ENCODE measurements at places on chromosomes 6 and 20.

GRCh38 chr20:53672484-53673129, 79.0 kb upstream of the ZNF217 start:
- DNase-seq: no peak

DNA sequence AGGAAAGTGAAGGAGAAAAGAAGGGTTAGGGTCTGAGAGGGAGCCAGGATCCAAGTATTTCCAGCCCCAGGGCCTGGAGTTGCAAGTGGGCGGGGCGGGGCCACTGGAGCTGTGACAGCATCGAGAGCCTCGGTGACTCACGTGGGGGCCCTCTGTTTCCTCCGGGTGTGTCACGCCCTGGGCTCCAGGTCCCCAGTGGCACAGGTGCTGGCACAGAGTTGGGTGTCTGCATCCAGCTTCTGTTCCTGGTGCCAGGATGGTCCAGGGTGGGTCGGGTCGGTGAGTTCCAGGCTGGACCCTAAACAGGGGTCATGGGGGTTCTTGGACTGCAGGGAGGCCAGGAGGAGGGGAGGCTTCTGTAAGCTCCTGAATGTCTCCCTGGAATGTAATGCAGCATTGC, 16.7 kb downstream of the RAET1L start:
- DNase-seq: no peak

DNA sequence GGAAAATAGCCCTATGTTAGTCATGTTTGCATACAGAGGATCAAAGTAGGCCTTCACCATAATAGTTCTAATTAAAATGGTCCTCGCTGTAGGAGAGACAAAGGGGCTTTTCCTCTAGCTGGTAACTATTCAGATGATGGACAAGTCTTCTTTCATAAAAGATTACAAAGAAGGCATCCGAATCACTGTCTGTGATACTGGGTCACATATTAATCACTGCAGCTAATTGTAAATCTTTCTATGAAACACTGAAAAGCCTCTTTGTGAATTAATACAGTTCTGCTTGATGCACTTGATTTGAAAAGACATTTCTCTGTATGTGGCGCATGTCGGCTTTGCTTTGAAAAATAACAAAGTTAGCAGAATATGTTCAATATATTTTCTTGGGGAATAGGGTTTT, 520.8 kb downstream of the KIF16B start:
- DNase-seq: no peak

DNA sequence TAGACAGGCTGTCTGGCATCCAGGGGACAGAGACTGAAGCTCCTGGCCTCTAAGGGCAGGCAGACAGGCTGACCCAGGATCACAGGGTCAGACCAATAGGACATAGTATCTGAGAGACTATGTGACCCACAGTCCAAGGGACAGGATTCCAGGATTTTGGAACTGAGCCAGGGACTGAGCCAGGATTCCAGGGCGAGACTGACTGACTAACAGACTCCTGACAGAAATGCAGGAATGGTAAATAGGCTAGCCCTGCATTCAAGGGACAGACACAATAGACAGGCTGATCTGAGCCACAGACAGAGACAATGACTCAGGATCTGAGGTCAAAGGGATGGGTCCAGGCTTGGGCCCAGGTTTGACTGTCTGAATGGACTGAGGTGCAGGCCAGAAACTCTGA, 19.8 kb downstream of the XKR7 start:
- DNase-seq: no peak

GRCh38 chr20:821046-821730, 12.3 kb upstream of the FAM110A start:
- DNase-seq: no peak

GRCh38 chr6:164183556-164184123, 769.1 kb downstream of the QKI start:
- no peak for DNase-seq

DNA sequence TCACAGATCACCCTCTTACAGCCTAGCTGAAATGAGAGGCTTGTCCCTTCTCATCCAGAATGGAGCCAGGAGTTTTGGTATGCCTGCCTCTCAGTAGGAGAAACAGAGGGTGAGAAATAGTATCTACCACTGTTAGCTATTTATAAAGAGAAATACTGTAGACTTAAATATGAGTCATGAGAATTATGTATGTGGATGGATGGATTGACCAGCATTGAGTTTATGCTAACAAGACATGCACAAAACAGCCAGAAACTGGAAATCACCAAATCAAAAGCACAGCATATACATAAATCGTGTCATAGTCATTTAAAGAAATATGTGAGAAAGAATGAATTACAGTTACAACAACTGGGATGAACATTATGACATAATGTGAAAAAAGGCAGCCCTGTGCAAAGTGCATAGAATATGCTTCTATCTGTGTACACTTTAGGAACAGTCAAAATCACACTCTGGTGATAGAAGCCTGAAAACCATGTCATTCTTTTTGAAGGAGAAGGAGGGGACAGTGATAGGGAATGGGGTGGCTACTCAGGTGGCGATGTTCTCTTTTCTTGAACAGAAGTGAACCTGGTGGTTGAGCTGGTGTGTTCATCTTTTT, 79.8 kb upstream of the KIF25 start:
- no peak for DNase-seq

DNA sequence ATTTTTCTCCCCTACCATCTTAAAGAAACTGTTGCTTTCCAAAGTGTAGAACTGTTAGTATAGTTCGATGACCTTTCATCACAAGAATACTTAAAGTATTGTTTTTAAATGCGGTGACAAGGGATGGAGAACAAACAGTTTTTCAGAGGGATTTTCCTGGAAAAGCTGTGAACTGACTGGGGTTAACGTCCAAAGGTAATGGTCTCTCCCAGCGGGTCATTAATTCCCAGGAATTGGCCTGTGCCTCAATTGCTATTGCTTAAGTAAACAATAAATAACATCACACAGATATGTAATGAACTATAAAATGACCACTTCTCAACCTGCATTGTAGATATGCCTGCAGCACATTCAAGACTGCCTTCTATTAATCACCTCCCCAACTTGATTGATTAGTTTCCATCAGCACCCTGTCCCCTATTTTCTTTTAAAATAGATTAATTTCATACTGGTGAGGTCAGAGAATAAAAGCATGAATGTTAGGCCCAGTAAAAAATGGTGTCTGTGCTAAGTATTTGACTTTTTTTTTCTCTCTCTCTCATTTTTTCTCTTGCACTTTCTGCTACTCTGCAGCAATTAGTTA, 268.2 kb downstream of the SAMD5 start:
- no peak for DNase-seq

- DNase-seq: no peak
These were observed 140.0 kb upstream of the RNF217 start for GRCh38 chr6:124822204-124822613.

DNA sequence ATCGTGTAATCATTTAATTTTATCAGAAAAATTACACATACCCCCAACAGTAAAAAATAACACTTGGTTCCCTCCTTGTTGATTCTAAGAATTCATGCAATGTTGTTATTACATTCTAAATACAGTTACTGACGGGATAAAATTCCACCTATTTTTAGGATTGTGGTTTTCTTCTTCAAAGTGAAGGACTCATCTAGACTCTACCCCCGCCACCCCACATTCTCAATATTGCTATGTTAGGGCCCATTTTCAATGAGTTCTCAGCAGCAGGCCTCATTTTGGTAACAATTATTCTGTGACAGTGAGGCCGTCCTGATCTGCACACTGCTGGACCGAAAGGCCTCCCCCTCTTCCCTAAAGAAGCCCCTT, 43.5 kb downstream of the PREX1 start:
- DNase-seq: no peak

- no peak for DNase-seq
These were observed 42.4 kb downstream of the CNBD2 start for GRCh38 chr20:36010825-36011224.

DNA sequence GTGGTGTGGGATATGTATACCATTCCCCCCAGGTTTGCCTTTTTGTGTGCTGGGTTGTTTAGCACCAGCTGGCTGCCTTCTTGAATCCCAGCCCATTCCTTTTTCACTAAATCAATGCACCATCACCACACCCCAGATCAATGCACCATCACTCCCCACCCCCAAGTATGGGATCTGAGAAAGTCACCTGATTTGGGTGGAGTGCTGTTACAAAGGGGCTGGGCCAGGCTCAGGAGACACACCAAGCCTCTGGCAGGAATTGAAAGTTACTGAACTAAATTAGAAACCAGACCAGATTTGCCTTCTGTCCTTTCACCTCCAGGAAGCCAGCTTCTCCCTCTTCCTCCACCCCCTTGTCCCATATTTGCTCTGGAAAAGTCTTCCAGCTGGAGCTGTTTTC, 19.6 kb upstream of the PKHD1 start:
- no peak for DNase-seq

- no peak for DNase-seq
These were observed 56.1 kb upstream of the CST7 start for GRCh38 chr20:24892931-24893330.

DNA sequence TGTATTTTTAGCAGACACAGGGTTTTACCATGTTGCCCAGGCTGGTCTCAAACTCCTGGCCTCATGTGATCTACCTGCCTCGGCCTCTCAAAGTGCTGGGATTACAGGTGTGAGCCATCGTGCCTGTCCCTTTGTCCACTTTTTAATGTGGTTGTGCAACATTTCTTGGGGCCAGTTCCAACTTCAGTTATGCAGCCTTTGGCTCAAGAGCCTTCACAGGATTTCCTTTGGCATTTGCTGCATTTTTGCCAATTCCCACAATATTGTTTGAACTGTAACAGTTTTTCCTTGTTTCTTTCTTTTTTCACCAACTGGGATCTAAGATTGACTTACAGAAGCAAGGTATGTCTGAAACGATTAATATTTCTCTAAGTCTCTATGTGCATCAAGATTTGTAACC, 63.6 kb downstream of the EDN1 start:
- no peak for DNase-seq

GRCh38 chr20:50977066-50978021, 18.7 kb downstream of the MOCS3 start:
- DNase-seq: no peak

DNA sequence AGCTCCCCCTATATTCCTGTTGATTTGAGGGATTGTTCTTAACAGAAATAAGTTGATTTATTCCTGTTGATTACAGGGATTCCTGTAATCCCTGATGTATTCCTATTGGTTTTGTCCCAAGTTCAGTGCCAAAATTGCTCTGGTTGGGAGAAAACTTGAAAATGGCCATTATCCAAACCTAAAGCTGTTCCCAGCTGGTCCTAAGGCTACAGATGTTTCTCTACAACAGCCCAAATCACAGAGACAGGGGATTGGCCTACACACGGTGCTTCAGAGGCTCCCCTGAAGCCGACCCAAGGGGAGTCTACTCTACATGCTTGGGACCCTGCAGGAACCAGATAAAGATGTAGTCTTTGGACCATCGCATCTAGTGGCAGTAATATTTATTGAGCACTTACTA, 99.0 kb upstream of the AKAP12 start:
- DNase-seq: no peak

DNA sequence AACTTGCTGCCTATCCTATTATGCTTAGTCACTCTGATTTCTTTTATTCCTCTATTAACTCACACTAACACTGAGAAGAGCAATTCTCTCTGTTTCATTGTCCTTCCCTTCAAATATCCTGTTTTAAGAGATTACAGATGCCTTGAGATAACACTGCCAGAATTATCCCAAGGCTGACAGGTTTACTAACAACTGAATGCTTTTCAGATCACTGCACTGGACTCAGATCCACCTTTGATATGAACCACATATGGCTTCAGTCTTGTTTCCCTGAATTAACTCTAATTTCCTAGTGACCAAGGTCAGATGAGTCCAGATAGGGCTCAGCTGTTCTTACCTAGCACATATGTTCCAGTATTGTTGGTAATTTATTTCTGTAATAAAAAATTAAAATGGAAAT, 633.1 kb downstream of the GRIK2 start:
- no peak for DNase-seq

DNA sequence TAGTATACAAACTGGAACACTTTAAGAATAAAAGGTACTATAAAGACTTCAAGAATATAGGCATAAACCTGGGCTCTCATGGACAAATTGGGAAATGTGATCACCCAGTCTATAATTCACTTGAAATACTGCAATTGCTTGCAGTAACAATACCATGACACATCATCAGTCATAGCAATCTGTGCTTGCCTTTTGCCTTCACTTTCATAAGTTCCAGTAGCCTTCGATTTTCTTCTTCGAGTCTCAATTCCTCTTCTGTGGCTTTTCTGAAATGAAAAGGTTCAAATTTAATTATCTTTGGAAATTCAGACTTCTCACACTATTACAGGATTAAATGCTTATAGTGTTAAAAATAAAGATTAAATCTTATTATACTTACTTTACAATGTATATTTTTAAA, 96.3 kb upstream of the ZBTB24 start:
- DNase-seq: no peak

DNA sequence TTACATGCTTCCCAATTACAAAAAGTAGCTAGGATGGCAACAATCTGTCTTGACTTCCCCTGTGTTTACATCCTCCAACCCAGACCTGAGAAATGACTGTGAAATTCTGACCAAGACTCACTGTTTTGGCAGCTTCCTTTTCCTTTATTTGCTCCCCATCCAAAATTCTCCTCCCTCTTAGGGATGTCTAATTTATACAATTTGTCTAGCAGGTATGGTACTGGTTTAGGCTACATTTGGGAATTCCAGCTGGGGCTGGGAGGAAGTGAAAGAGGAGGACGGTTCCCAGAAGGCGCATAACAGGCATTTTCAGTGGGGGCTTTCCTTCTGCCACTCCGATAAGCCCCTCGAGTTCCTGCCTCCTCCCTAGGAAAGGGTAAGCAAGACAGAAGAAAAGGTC, 231.5 kb upstream of the BTBD3 start:
- no peak for DNase-seq

DNA sequence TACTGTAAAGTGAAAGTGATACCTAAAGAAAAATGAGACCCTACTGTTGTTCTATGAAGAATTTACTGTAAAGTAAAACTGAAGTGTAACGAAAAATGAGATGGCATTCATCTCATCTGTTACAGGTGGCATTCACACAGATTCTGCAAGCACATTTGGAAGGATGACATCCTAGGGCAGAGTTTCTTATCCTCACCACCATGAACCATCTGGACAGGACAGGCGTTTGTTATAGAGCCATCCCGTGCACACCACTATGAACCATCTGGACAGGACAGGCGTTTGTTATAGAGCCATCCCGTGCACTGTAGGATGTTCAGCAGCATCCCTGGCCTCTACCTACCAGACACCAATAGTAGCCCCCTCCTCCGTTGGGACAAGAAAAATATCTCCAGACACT, 294.8 kb downstream of the GMDS start:
- DNase-seq: no peak

DNA sequence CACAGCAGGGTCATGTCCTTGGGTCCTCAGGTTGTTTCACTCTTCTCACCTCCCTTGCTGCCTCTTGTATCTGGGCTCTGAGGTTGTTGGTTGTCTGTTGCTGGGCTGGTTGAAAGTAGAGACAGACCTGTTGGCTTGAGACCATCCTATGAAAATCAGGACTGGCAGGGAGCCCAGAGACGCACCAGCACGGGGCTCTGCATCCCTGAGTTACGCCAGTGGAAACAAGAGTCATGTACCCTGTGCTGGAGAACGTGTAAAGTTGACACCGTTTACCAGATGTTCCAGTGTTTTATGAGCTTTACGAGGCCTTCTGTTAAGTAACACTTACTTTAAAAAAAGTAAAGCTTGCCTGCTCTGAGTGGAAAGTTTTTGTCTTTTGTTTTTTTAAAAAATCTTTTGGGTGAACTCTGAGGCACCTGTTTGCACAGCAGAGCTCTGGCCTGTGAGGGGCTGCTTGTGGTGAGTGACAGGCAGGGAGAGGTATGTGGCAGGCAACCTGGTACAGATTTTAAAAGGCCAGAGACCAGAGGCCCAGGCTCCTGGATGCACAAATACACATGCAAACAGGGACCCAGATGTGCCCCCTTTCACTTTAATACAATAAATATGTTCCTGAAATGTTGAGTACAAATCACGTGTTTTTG, 260.0 kb upstream of the SUPT3H start:
- no peak for DNase-seq
